ENCODE measurements at places on chromosomes 16 and 17.
A peak's percentile ranks its signal among the peaks of the same experiment; 100 is the strongest.

DNA sequence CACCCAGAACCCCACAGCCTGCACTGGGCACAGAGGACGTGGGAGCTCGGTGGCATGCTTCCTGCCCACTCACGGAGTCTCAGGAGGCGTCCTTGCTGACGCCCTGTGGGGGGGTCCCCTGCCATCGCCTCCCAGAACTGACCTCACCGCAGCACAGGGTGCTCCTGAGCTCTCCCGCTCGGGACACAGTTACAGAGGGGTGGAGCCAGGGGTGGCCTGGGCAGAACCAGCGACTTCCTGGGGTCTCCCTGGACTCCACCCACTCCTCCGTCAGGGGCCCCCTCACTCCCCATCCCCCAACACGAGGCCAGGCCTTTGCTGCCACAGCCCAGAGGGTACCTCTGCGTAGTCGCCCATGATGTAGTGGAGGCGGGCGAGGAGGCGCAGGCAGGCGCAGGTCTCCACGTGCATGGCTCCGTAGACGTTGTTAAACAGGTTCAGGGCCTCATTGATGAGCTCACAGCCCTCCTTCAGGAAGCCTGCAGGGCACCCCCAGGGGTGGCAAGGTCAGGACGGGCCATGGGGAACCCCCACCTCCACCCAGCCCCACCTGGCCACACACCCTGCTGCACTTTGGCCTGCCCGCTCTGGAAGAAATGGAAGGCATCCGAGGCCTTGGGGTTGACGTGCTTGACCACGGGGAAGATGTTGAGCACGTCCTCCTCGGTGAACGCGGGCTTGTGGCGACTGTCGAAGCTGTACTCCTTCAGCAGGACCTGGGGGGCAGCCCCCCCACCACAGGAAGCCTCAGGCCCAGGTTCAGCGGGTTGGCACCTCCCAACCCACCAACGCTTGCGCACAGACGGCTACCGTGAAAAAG is 17.8 kb downstream of the CLUH start:
- DNase-seq = no peak

DNA sequence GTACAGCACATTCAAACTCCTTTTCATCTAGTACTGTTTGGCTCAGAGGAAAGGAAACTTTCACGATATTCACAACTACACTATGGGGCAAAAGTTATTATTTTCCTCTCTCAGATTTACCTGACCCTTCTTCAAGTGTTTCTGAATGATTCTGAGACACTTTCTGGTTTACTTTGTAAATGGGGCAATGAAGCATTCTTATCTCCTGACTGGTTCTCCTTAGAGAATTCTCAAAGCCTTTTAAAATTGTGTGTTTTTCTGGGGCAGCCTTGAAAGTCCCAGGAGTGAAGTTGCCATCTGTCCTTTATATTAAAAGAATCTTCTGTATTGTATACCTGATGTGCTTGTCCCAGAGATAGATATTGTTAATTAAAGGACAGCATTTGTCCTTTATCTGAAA is 264.9 kb downstream of the FTO start:
- DNase-seq = no peak

DNA sequence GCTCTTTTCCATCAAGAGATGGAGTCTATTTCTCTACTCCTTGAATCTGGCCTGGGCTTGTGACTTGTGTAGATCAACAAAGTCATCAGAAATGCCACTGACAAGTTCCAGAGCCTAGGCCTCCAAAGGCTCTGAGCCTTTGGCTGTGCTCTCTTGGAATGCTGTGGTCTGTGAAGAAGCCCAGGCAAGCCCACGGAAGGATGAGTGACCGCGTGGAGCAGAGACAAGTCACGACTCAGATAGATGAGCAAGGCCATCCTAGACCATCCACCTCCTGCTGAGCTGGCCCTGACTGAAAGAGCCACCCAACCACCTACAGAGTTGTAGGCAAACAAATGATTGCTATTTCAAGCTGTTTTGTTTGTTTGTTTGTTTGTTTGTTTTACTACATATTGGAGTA is 11.6 kb upstream of the ICAM2 start:
- DNase-seq = no peak

- DNase-seq = peak; percentile 79
These were observed at the start of gene ZNF821 for GRCh38 chr16:71883849-71884638. Gene ZNF821 (minus strand): TSS chr16:71884182. CDS start chr16:71879946, 4,236 bp downstream.

- DNase-seq = no peak
These were observed 166.2 kb upstream of the KCNJ16 start for GRCh38 chr17:69908626-69909368.

- DNase-seq = no peak
These were observed 3.5 kb upstream of the UBALD2 start for GRCh38 chr17:76261421-76262215.

DNA sequence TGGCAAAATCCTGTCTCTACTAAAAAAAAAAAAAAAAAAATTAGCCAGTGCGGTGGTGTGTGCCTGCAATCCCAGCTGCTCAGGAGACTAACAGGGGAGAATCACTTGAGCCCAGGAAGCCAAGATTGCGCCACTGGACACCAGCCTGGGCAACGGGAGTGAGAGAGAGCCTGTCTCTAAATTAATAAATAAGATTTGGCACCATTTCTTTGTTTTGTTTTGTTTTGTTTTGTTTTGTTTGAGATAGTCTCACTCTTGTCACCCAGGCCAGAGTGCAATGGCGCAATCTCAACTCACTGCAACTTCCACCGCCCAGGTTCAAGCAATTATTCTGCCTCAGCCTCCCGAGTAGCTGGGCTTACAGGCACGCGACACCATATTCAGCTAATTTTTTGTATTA is 9.4 kb upstream of the GAST start:
- DNase-seq = no peak

DNA sequence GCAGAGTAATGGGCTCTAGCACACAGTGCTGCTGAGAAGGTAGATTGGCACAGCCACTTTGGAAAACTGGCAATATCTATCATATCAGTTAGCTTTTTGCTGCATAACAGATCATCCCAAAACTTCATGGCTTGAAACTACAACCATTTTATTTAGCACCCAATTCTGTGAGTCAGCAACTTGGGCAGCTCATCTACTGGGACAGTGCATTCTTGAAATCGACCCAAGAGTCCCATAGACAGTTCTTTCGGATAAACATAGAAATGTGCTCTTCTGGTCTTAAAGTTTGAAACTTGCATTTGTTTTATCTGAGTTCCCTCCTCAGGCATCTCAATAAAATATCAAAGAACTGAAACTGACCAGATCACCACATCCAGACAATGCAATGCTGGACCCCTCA is 76.7 kb downstream of the CEP112 start:
- no peak for DNase-seq

DNA sequence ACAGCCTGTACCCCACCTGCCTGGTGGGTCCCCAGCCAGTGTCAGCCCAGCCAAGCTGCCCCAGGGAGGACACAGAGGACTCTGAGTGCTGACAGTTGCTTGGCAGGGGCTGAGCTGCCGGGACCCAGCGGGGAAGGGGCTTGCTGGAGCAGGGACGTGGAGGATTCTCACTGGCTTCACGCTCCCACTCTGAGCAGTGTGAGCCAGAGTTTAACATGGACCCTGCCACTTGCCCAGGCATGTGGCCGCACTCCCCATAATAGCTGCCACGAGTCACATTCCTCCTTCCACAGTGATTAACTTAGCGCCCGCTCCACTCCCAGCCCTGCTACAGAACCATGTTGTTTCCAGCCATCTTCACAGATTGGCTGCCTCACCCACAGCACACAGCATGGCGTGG is 31.2 kb downstream of the SREBF1 start:
- DNase-seq = no peak

DNA sequence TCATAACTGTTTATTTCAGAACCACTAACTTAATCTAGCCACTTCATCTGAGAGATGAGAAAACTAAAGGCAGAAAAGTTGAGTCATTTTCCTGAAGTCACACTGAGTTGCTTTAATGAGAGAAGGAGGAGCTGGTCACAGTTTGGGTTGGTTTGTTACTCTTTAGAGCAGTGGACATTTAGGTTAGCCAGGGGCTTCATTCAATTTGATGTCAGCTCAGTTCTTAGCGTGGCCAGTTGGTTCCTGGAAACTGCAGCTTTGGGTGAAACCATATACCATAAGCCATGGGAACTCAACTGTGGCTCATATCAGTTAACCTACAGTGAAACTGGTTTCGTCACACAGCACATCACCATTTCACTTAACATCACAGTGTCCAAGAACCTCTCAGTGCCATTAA is 59.2 kb upstream of the ADORA2B start:
- no peak for DNase-seq

DNA sequence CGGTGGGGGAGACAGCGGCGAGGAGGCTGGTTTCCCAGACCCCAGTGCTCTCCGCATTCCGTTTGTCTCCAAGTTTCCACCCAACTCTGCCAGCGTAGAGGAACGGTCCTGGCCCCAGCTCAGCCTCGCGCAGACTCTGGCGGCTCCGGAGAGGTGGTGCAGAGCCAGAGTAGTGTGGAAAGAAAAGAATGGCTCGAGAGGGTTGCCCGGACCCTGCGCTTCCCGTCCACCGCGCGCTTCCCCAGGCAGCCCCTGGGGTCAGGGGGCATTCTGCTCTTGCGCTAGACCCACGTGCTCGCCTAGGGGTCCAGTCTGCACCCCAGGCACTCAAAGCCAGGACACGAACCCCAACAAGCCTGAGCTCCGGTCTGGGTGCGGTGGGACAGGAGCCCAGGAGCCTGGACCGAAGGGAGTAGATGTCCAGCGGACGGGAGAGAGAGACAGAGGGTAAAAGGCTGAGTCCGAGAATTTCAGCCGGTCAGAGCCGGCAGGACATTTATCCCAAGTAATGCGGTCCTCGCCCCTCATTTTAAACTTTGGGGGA is 3.8 kb downstream of the PMP22 start:
- DNase-seq = no peak

DNA sequence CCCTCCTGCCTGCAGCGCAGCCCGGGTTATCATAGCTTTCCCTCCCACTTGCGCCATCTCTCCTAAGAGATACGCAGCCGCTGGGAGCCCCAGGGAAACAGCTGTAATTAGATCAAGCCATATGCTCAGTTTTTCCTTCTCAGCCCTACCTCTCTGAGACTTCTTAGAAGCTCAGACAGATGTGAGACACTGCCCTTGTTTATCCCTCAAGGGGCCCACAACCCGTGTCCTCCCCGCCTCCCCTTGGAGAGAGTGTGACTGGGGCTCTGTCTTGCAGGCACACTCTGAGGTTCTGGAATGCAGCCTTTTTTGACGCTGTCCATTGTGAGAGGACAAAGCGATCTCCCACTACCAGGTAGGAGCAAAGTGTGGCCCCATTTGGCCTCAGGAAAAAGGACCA is 31.2 kb downstream of the CIBAR2 start:
- no peak for DNase-seq

GRCh38 chr17:63688396-63689020 is 11.4 kb downstream of the LIMD2 start:
- DNase-seq = no peak

GRCh38 chr17:2175294-2175628 is 120.4 kb downstream of the HIC1 start:
- DNase-seq = no peak

GRCh38 chr17:45677770-45678169 is 106.3 kb upstream of the CRHR1 start:
- no peak for DNase-seq

DNA sequence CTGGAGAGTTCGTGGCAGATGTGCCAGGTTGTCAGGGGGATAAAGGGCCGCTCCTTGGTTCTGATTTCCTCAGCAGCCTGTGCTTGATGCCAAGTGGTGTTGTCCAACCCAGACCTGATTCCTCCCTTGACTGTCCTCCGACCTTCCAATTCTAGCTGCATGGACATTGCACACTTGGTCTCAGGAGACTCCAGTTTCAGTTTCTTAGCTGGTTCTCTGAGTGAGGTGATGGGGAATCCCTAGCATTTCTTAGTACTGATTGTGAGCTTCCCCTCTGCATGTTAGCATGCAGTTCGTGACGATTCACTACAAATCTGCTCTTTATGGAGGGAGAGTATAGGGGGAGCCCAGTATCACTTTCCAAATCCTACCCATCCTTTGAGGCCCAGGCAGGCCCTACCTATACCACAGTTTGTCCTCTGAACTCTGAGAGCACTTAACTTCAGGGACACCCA is 12.4 kb upstream of the CCR7 start:
- DNase-seq = no peak

GRCh38 chr17:79923974-79924638 is 84.9 kb upstream of the CBX4 start:
- DNase-seq = peak; percentile 27

GRCh38 chr17:78406920-78407319 is 28.5 kb downstream of the PGS1 start:
- DNase-seq = no peak

GRCh38 chr17:237406-237955 is 56.0 kb upstream of the DOC2B start:
- no peak for DNase-seq

DNA sequence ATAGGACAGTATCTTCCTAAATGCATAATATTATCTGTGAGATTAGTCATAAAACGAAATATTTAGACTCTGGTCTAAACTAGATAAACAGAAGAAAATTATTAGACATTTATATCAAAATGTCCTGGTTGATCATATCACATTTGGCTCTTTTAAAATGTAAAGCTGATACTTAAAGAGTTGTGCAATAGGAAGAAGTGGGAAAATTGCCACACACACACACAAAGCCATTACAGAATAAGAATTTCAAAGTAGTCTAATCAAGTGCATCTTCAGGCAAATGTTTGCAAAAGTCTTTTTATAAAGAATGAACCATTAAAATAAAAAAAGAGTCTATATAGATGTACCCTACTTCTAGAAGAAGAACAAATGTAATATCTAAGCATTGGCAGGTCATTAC is 301.7 kb downstream of the KIF2B start:
- DNase-seq = no peak

DNA sequence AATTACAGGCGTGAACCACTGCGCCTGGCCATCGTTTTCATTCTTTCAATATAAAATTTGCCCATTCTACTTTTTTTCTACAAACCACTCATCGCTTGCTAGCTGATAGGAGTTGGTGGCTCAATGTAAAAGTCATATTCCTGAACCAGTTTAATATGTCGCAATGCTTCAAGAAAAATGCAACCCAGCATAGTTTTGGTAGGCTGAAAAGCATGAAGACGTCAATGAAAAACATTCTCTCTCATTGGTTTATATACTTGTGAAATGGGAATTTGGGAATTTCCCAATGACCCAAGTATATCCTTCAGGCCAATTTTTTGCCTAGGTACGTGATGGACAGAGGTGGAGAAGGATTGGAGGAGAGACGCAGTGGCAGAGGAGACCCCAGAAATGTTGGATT is 26.9 kb downstream of the USP43 start:
- no peak for DNase-seq

DNA sequence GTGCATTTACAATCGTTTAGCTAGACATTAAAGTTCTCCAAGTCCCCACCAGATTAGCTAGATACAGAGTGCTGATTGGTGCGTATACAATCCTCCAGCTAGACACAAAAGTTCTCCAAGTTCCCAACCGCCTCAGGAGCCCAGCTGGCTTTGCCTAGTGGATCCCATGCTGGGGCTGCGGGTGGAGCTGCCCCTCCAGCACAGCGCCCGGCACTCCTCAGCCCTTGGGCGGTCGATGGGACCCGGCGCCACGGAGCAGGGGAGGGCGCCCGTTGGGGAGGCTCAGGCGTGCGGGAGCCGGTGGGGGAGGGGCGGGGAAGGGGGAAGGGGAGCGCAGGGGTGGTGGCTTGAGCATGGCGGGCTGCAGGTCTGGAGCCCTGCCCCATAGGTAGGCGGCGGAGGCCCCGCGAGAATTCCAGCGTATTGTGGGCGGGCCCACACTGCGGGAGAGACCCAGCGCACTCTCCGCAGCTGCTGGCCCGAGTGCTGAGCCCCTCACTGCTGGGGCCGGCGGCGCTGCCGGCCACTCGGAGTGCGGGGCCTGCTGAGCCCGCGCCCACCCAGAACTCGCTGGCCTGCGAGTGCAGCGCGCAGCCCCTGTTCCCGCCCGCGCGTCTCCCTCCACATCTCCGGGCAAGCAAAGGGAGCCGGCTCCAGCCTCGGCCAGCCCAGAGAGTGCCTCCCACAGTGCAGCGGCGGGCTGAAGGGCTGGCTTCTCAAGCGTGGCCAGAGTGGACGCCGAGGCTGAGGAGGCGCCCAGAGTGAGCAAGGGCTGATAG is 907.5 kb downstream of the CDH8 start:
- no peak for DNase-seq

All from T-helper 9 cell (primary cell).